ENCODE measurements at places on chromosomes 1 and 21.

GRCh38 chr1:151037032-151037431 is 646 bp downstream of the BNIPL start:
- H3K27ac ChIP-seq = no peak overlapping the region
- DNase-seq = no peak
- H3K36me3 ChIP-seq = peaks cover 14% of the 10 kb centered on the region
- H3K4me1 ChIP-seq = no peaks in the 10 kb centered on the region
- no peaks in the 10 kb centered on the region for H3K27me3 ChIP-seq
- H3K4me3 ChIP-seq = no peak overlapping the region

DNA sequence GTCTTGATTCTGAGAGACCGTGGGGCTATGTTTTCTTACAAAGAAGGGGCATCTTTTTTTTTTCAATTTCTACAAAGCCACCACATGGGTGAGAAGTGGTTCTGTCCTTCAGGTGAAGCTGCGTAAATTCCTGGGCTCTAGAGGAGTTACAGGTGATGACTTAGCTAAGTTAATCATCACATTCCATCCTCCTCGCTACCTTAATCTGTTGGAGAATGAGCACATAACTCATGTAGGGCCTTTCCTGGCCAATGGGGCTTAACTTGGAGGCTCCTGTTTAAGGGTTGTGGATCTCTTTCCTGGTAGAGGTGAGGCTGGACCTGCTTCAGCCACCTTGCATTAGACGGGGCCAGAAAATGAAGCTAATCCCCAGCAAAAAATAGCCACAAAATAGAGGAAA is 19.9 kb downstream of the REG4 start:
- no peak overlapping the region for H3K27ac ChIP-seq
- H3K4me1 ChIP-seq = no peaks in the 10 kb centered on the region
- DNase-seq = no peak
- peaks cover 10% of the 10 kb centered on the region for H3K27me3 ChIP-seq
- H3K36me3 ChIP-seq = no peaks in the 10 kb centered on the region

GRCh38 chr1:201515895-201516294 is 9.0 kb upstream of the CSRP1 start:
- H3K27me3 ChIP-seq = peaks cover 1% of the 10 kb centered on the region
- no peak overlapping the region for H3K4me3 ChIP-seq
- H3K36me3 ChIP-seq = no peaks in the 10 kb centered on the region
- no peak overlapping the region for H3K27ac ChIP-seq
- no peak for DNase-seq
- no peaks in the 10 kb centered on the region for H3K4me1 ChIP-seq

- H3K27me3 ChIP-seq = peaks cover 2% of the 10 kb centered on the region
- H3K36me3 ChIP-seq = no peaks in the 10 kb centered on the region
- no peak overlapping the region for H3K27ac ChIP-seq
- no peak overlapping the region for H3K4me3 ChIP-seq
- peaks cover 5% of the 10 kb centered on the region for H3K4me1 ChIP-seq
These were observed 17.2 kb downstream of the PPT1 start for GRCh38 chr1:40079774-40080400.

DNA sequence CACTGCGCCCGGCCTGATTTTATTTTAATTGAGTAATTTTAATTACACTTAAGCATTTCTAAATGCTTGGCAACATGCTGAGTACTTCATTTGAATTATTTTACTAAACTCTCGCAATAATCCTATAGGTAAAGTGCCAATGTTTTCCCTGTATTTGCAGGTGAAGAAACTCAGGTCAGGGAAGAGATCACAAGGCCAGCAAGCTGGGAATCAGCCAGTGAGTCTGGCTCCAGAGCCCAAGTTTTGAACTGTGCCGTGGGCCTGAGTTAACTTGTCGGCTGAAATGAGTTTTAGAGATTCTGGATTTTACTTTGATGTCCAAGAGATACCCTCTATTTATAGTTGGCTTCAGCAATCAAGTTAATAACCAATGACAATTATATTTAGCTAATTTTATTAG is 141.4 kb downstream of the CNIH3 start:
- H3K4me1 ChIP-seq = no peaks in the 10 kb centered on the region
- no peak overlapping the region for H3K4me3 ChIP-seq
- peaks cover 15% of the 10 kb centered on the region for H3K27me3 ChIP-seq
- no peak overlapping the region for H3K27ac ChIP-seq

- no peaks in the 10 kb centered on the region for H3K4me1 ChIP-seq
- peaks cover 3% of the 10 kb centered on the region for H3K27me3 ChIP-seq
- H3K27ac ChIP-seq = no peak overlapping the region
- H3K4me3 ChIP-seq = no peak overlapping the region
- no peaks in the 10 kb centered on the region for H3K36me3 ChIP-seq
These were observed 14.5 kb downstream of the VANGL2 start for GRCh38 chr1:160414881-160415280.

DNA sequence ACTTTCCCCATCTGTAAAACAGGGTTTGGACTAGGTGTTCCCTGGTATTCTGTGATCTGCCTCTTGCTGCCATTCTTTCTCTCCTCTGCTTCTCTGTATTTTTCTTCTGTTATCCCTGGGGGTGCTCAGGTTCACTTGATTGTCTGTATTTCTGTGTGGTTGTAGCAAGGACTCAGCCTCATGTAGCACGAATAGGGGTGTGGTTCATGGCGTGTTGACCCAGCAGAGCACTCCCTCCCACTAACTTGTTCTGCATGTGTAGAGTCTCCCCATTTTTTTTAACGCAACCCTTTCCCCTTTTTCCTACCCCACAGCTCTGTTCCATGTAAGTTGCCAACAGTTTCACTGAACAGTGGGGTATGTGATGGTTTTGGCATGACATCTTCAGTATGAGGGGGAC is 1.2 kb upstream of the BNIPL start:
- H3K4me3 ChIP-seq = no peak overlapping the region
- no peaks in the 10 kb centered on the region for H3K4me1 ChIP-seq
- no peak overlapping the region for H3K27ac ChIP-seq
- DNase-seq = no peak
- peaks cover 20% of the 10 kb centered on the region for H3K36me3 ChIP-seq

- peaks cover 3% of the 10 kb centered on the region for H3K27me3 ChIP-seq
- no peak overlapping the region for H3K4me3 ChIP-seq
- no peak overlapping the region for H3K27ac ChIP-seq
- peaks cover 34% of the 10 kb centered on the region for H3K4me1 ChIP-seq
These were observed 11.2 kb downstream of the RBM34 start for GRCh38 chr1:235149824-235150223.

DNA sequence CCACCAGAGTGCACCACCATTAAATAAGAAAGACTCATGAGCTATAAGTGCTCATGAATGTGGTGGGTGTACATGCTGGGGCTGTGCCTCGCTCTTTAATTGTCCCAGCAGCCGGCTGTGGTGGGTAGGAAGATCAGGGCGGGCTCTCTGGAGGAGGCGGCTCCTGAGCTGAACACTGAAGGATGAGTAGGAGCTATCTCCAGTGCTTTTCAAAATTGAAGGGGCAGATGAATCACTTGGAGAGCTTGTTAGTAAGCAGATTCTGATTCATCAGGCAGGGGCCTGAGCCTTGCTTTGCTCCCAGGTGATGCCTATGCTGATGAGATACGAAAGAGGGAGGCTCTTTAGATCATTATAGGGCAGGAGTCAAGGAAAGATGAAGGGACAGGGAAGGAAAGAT is 54.1 kb downstream of the ETS2 start:
- no peaks in the 10 kb centered on the region for H3K36me3 ChIP-seq
- no peak for DNase-seq
- H3K27ac ChIP-seq = no peak overlapping the region
- peaks cover 6% of the 10 kb centered on the region for H3K27me3 ChIP-seq

DNA sequence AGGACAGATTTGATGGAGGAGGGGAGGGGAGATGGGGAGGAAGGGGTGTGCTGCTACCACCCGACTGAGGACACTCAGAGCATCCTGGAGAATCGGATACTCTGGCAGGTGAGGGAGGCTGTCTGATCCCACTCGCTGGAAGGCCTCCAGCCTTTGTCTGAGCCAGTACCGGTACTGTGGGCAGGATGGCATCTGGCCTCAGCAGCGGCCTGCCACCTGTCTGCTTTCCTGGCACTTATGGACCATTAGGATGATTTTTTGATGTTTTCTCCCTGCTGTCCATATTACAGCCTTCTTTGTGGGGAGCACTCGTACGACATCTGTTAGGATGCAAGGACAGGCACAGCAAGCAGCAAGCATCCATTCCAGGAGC is 11.5 kb downstream of the ATP2B4 start:
- no peak for DNase-seq
- H3K27ac ChIP-seq = peak overlapping the region; percentile 85
- peaks cover 2% of the 10 kb centered on the region for H3K27me3 ChIP-seq
- H3K36me3 ChIP-seq = no peaks in the 10 kb centered on the region

DNA sequence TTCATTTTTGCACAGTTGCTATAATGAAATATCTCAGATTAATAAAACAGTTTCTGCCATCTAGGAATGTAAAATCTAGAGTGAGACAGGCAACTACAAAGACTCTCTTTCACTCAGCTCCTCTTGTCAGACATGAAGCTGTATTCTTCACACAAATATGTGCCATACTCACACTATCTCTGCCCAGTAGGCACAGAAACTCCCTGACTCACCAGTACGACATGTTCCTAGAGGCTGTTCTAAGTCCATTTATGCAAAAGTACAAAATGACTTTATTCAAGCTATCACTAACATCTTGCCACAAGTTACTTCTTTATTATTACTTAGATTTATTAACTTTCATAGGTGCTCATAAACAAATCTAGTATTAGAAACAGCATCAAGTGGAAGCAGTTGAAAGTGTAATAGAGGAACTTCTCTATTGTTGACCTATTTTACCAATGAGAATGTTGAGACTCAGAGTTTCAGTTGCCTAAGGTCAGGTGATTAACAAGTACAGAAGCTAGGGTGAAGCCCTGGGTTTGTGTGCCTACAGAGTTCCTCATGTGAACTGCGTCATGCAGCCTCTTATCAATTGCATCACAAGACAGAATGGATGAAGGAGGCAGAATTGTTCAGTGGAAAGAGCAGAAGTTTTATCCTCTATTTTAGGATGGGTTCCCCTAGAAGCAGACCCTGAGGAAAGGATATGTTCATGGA is 98.9 kb downstream of the RGS2 start:
- no peak for DNase-seq
- H3K4me3 ChIP-seq = no peak overlapping the region
- H3K36me3 ChIP-seq = peaks cover 16% of the 10 kb centered on the region
- H3K27ac ChIP-seq = no peak overlapping the region

DNA sequence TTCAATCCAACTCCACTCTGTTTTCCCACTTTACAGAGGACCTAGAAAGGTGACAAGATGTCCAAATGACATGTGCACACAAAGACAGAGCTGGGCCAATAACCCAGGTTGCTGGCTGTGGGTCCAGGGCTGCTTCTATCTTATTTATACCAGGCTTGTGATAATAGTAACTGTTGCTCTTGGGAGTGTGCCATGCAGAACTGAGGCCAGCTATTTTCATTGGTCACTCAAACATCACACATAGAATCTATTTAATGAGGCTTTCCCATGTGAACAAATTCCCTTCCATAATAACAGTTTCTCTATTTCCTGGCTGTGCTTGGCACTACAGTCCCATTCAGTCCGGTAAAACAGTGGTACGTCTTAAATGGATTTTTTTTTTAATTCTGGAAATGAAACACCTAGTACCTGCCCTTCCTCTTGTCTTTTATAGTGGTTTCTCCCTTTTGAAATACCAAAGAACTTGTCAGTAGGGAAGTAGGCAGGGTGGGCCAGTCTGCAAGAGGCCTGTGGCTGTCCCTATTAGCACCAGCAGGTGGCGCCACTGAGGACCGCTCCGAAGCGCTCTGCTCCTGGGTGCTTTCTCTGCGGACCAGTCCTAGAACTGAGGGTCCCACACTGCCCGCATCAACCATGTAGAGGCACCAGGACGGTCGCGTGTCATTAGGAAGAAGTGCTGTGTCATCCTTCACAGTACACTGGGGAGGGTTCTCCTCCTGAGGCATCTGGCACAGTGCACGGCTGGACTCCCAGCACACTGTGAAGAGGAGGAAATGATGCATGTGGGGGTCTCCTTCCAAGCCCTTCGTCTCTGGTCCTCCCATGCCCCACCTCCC is 52.1 kb downstream of the GPR161 start:
- H3K4me1 ChIP-seq = peaks cover 7% of the 10 kb centered on the region
- no peaks in the 10 kb centered on the region for H3K36me3 ChIP-seq
- peak; percentile 37 for DNase-seq
- no peaks in the 10 kb centered on the region for H3K27me3 ChIP-seq

- H3K36me3 ChIP-seq = no peaks in the 10 kb centered on the region
- peaks cover 4% of the 10 kb centered on the region for H3K27me3 ChIP-seq
- H3K27ac ChIP-seq = no peak overlapping the region
- H3K4me1 ChIP-seq = no peaks in the 10 kb centered on the region
- H3K4me3 ChIP-seq = no peak overlapping the region
These were observed 307.4 kb downstream of the NPHP4 start for GRCh38 chr1:5684791-5685190.

- no peak overlapping the region for H3K4me3 ChIP-seq
- H3K27ac ChIP-seq = no peak overlapping the region
These were observed 42.3 kb downstream of the DUSP10 start for GRCh38 chr1:221699577-221699976.

DNA sequence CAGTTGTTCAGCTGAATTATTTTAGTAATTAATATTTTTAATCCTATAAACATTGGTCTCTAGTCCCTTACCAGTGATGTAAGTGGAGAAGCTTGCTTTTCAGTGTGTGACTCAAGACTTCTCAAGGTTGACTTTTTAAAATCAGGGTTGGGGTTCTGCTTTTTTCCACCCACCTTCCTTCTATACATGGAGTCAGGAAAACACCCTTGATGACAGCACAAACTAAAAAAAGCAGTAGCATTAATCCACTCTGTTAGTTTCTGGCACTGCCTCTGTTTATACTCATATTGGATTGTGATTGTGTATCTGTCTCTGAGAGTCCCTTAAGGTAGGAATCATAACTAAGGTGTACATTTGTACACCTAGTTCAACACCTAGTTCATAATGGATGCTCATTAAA is 8.3 kb upstream of the PLEKHO1 start:
- H3K36me3 ChIP-seq = peaks cover 3% of the 10 kb centered on the region
- DNase-seq = no peak
- peaks cover 2% of the 10 kb centered on the region for H3K27me3 ChIP-seq
- no peak overlapping the region for H3K27ac ChIP-seq
- H3K4me1 ChIP-seq = no peaks in the 10 kb centered on the region

GRCh38 chr1:171210355-171210754 is 25.3 kb downstream of the FMO2 start:
- H3K36me3 ChIP-seq = no peaks in the 10 kb centered on the region
- H3K4me1 ChIP-seq = no peaks in the 10 kb centered on the region
- H3K4me3 ChIP-seq = no peak overlapping the region
- no peak for DNase-seq

GRCh38 chr1:43841321-43842174 is 92.1 kb upstream of the ARTN start:
- DNase-seq = no peak
- H3K4me3 ChIP-seq = no peak overlapping the region
- no peaks in the 10 kb centered on the region for H3K27me3 ChIP-seq
- H3K27ac ChIP-seq = no peak overlapping the region

GRCh38 chr1:53371121-53371666 is 43.3 kb upstream of the LRP8 start:
- no peak overlapping the region for H3K27ac ChIP-seq
- H3K27me3 ChIP-seq = no peaks in the 10 kb centered on the region
- DNase-seq = no peak
- peaks cover 11% of the 10 kb centered on the region for H3K4me1 ChIP-seq
- no peaks in the 10 kb centered on the region for H3K36me3 ChIP-seq

- no peaks in the 10 kb centered on the region for H3K27me3 ChIP-seq
- H3K27ac ChIP-seq = no peak overlapping the region
- no peaks in the 10 kb centered on the region for H3K36me3 ChIP-seq
- no peak for DNase-seq
- H3K4me3 ChIP-seq = no peak overlapping the region
These were observed 21.3 kb downstream of the RGS4 start for GRCh38 chr1:163090321-163090945.
